Right renal cortex interstitium (tissue), 3 donors: ENCODE measurements at places on chromosomes 13 and 19.

DNA sequence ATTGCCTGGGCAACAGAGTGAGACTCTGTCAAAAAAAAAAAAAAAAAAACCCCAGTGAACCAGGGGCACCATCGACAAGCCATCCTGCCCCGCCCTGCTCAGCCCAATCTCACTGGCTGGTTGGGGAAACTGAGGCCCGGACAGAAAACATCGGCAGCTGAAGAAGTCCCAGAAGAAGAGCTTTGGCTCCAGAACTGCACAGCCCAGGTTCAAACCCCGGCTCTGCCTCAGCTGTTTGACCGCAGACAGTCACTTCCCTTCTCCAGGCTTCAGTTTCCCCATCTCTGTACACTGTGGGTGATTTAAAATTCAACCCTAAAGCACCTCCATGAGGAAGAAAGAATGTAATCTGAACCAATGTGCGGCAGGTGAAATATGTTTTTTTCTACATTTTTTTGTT lies 9.4 kb upstream of the SEMA6B start:
- no peak for DNase-seq

DNA sequence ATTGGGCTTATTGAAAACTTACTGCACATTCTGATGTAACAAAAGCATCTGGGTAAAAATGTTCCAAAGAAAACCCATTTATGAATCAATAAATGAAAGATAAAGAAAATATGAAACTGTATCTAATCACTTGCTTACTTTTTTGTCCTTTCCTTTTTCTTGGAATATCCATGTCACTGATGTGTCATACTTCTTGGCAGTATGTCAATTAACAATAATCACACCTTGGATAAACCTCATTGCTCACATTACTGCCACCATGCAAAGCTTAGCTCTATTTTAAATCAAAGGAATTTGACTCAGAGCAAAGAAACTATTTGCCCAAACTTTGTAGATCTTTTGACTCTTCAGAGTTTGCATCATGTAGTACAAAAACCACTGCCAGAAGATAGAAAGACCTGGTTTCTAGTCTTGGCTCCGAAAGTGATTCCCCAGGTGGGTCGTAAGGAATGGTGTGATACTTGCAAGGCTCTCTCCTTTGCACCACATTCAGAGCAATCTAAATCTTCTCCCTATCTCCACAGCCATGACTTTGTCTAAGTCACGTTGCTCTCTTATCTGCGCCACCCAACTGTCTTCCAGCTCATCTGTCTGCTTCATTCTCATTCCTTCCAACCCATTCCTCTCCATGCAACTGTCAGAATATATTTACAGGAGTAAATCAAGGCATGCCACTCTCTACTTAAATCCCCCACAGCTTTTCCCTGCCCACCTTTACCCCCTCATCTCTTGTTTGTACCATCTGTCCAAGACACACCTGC lies 311.9 kb downstream of the COG6 start:
- DNase-seq: no peak

- no peak for DNase-seq
Observed at GRCh38 chr13:53144826-53145225, 116.2 kb downstream of the OLFM4 start.

DNA sequence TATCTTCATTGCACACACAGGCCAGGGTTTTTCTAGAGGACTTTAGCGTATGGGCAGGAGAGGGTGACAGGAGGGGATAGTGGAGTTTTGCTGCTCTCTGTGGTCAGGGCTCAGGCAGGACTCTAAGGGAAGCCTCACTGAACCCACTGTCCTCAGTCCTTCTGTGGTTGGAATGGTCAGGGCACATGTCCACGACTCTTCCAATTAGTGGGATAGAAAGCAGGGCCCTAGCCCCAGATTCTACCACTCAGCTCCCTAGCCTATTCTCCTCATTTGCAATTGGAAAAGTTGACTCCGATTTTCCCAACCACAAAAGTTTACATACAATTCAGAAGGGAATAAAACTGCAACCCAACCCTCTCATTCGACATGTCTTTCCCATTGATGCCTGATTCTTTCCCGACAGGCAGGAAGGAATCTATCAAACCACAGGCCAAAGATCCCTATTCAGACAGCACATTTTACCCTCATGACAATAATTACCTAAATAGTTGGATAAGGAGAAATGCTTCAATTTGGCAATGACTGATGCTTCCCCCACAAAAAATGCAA lies 38.2 kb downstream of the TGDS start:
- no peak for DNase-seq

DNA sequence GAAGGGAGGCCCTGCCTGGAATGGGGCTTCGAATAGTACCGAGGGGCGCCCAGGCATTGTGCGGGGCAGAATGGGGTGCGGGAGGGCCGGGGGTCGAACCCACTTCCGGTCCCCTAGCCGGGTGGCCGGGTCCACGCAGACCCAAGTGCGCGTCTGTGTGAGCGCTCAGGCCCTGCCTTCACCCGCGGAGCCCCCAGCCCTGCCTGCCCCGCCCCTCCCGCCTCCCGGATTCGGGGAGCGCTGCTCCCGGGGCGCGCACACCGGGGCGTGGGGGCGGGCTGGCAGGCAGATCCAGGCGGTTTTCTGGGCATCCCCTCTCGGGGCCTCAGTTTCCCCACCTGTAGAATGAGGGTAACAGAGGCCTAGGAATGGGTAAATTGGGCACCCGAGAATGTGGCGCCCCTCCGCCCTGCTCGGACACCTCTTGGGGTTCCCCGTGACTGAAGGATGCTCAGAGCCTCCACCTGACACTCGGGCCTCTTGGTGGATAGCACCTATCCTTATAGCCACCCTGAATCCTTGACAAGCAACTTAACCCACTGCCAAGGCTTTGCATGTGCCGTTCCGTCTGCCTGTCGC lies 682 bp downstream of the PIK3R2 start:
- DNase-seq: no peak

GRCh38 chr13:23384111-23384510 lies 49.4 kb downstream of the SACS start:
- DNase-seq: no peak

DNA sequence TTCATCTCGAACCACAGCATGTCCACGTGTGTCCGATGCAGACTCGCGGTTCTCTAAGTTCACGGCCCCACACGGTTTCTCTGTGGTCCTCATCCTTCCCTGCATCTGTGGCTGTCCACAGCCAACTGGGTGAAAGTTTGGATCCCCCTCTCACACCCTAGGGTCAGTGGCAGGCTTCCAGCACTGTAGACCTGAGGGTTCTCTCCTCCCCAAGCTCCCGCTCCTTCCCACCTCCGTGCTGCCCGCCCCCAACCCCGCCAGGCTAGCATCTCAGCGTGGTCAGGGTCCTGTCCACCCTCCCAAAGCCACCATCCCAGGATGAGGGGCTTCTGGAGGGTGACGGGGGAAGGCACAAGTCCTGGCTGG lies 3.0 kb downstream of the ANGPTL4 start:
- DNase-seq: no peak

DNA sequence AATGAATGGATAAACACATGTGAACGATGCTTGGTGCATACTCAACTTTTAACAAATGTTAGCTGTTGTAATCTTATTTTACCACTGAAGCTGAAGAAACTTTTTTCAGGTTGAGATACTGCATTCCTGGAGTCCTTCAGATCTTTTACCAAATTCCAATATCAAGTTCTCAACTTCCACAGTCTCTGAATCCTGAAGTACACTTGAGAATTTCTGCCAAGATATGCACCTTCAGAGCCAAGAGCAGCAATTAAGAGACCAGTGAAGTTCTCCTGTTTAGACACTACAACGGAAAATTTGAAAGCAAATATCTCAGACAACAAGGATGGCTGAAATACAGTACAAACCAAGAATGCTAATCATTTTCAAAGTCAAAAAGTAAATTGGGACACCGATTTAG lies 84.6 kb upstream of the MTIF3 start:
- no peak for DNase-seq

- DNase-seq: no peak
Observed at GRCh38 chr19:10214784-10215183, 16.3 kb downstream of the S1PR2 start.

DNA sequence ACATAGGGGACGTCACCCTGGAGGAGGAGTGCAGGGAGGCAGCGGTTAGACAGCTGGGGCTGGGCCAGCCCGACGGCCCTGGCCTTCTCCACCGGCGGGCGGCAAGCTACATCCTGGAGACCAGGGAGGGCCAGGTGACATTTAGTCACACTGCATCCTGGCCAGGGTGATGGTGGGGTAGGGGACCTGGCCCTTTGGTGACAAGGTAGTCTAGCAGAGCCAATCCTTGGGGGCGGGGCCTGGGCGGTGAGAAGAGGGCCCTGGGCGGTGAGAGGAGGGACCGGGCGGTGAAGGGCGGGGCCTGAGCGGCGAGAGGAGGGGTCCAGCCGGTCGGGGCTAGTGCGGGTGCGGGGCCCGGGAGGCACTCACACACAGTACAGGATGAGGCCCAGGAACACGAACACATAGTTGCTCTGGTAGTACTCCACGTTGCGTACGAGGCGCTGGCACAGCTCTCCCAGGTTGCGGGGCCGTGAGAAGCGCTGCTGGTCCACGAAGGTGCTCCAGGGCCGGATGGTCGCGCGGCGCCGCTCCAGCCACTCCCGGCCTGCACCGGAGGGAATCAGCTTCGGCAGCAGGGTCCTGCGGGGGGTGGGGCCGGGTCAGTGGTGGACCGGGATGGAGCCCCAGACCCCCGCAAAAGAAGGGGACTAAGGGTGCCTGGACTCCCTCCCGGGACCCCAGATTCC lies 610 bp downstream of the RABAC1 start:
- DNase-seq: no peak

DNA sequence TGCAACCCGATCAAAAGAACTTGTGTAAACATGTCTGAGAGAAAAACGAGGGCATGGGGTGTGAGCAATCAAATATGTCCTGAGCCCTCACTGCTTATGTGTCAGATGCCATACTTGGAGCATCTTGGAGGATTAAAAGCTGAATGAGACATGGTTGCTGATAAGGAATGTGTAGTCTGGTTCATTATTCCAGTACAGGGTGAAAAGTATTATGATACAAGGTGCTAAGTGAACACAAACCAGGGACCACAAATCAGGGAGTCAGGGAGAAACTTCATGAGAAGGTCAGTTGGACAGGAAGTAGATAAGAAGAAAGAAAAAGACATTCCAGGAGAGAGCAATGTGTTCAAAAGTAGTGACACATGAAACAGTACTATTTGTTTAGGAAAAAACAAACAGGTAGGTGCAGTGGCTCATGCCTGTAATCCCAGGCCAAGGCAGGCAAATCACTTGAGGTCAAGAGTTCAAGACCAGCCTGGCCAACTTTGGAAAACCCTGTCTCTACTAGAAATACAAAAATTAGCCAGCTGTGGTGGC lies 2.0 kb upstream of the RCBTB1 start:
- no peak for DNase-seq
